HFF-Myc (cell line): ENCODE measurements at places on chromosomes 12 and 14.
A peak's percentile ranks its signal among the peaks of the same experiment; 100 is the strongest.

DNA sequence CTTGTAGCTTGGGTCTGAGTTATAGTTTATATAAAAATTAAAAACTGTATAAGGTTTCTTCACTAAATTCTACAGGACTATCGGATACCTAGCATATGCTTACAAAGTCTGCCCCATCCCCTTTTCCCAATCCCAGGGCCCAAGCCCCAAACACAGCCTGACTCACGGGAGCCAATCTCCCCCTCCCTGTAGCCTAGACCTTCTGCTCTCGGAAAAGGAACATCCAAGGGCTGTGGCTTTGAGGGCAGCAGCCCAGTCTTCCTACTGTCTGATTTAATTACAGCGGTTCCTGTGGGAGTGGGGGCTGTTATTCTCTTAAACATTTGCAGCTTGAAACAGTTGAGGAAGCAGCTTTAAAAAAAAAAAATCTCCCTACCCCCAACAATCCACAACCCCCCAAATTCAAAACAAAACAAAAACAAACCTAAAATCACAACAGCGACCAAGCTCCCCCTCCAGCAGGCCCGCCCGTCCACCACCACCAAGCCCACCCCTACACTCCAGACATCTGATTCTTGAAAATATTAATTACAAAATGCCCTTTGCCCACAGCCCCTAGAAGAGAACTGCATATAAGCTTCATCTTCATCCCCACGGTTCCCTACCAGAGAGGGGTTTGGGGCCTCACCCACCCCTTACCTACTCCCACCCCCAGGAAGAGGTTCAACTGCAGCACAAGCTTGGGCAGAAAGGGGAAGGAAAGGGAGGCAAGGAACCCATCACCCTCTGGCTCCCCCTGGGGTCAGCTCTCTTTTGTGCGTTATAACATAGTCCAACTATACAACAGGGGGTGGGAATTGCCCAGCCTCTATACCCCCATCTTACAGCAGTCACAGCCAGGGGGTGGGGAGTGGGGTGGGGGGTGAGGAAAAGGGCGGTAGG, 1.1 kb upstream of the PRKAG1 start:
- no peak for DNase-seq

DNA sequence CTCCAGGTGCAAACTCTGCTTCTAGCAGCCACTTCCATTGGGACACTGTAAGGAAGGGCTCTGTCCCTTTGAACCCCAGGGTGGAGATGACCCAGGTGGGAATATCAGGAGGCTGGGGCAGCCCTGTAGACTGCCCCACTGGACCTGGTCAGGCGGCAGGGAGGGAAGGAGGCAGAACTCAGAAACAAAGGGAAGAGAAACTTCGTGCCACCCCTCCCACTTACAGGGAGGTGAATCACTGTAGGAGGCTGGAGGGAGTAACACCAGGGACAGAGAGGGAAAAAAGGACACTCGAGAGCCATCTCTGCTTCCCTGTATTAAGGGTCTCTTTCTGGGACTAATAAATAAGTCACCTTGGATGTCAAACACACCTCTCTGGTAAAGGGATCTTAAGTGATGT, 37.4 kb downstream of the ISCA2 start:
- no peak for DNase-seq

DNA sequence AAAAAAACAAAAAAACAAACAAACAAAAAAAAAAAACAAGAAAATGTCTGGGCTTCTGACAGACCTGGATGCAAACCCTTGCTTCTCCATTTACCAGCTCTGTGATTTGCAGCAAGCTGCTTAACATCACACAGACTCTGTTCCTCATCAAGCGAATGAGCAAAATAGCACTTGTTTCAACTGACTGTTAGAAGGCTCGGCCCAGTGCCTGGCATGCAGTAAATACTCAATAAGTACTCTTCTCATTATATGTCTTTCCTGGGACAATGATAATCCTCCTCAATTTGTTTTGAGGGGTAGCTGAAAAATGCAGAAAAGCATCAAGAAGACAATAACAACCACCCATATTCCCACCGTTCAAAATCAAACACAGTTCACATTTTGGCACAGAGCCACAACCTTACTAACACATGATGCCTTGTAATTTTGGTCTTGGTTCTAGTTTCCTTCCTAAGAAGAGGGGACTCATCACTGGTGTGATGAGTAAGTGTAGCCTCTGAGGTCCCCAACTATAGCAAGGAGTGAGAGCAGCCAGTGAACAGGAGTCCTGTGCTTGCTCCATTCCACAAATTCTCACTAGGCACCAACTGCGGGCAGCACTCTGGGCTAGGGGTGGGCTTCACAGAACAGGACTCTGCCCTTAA, 60.4 kb downstream of the TTC7B start:
- DNase-seq: no peak

- DNase-seq: peak; percentile 81
Measured at GRCh38 chr12:28568704-28569103, 378.4 kb downstream of the CCDC91 start.

DNA sequence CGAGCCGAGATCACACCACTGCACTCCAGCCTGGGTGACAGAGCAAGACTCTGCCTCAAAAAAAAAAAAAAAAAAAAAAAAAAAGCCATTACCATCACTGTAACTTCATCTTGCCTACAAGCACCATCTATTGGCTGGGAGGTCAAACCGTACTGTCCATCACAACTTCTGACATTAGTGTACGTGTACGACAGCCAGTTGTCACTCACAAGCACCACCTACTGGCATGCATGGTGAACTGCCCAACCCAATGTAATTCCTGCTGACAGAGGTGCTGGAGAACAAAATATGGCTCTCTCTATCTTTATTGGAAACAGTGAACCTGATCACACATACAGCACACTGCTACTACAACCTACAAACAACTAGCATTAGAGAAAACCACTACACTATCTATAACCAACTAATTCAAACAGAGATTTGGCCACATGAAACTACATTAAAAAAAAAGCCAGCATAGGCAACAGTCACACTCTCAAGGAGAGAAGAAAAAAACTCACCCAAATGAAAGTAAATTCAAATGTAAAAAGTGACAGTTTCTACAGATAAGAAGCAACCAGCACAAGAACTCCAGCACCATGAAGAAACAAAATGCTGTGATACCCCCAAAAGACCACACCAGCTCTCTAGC, 82.3 kb downstream of the PUS7L start:
- DNase-seq: no peak

GRCh38 chr12:130447655-130447965, 109.9 kb downstream of the PIWIL1 start:
- no peak for DNase-seq

- DNase-seq: no peak
Measured at GRCh38 chr12:92437452-92437851, 265.3 kb upstream of the PLEKHG7 start.

DNA sequence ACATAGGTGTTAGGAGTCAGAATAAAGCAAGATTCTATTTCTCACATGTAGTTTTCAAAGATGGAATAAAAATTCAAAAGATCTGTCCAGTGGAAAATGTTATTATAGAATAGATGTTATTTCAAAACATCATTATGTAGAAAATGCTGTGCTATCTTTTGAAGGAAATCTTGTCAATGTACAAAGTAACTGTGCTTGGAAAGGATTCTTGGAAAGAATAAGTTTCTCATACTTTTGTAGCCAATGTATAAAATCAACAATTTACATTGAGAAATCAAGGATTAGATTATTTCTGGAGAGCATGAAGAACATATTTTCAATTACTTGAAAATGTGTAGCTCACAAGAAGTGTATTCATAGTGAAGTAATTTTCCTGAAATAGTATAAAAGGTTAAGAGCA, 532.5 kb upstream of the MGAT4C start:
- no peak for DNase-seq

GRCh38 chr12:32312049-32312670, 87.2 kb upstream of the FGD4 start:
- peak; percentile 41 for DNase-seq

DNA sequence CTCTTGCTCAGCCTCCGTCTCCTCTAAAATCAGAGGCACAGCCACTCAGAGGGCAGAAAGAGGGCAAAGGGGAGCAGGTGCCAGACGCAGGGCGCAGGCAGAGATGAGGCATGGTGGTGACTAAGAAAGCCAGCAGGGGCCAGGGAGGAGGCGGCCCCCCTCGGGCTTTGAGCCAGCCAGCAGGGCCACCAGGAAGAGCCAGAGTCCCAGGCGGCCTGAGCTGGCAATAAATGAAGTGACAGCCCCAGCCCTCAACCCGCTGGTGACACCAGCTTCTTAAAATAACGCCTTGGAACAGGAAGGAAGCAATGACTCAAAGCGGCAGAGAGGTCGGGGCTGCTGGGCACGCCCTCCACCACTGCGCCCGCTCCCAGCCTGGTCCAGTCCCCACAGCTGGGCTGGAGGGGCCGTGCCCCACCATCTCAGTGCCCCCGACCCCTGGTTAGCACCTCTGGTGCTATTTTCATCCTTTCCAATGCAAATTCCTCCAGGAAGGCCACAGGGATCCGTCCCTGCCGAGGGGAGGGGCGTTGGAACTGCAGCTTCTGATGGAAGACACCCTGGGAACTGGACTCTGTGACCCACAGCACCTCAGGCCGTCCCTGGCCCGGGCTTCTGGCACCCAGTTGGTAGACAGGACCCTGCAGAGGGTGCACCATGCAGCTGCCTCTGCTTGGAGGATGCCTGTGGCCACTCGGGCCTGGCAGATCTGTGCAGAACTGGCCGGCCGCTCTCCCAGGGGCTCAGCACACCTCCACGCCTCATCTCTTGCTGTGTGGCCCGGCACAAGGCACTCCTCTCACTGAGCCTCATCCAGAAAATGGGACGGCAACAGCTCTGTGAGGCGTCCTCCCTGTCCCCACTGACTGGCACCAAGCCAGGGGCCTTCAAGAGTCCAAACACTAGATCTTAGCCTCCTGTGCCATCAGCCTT, 113.7 kb downstream of the NCOR2 start:
- DNase-seq: peak; percentile 39

GRCh38 chr14:80136358-80136757, 74.9 kb downstream of the DIO2 start:
- no peak for DNase-seq

DNA sequence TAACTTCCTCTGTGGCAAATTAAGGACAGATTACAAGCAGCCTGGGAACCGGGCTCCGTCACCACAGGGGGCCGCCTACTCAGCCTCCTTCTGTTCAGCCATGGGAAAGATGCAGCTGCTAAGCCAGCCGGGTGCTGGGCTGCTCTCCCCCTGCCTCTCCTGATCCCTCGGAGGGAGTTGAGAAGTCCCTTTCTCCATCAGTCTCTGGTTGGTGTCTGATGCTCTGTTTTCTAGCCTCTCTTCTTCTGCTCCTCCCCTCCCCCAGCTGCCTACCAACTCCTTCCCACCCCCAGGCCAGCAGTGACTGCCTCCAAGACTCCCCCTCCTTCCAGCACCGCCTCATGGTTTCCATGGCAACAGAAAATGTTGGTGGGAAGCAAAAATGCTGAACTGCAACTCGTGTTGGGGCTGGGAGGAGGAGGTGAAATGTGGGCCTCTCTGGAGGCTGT, 486.7 kb downstream of the APAF1 start:
- DNase-seq: no peak

- no peak for DNase-seq
Measured at GRCh38 chr14:61875483-61875882, 113.3 kb downstream of the SNAPC1 start.

DNA sequence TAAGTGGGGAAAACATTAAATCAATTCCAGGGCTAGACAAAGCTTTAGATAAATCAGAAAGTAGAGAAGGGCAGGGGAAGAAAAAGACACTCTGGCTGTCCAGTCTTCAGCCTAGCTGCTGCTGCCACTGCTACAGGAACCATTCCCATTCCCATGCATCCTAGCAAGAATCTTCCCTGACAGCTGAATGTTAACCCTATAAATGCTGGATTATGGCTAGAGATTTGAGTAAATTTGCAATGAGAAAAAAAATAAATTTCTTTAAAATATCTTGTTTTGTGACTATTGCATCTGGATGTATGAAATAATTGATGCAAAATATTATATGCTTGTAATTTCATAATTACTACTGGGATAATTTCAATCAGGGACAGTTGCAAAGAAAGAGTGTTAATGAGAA, 15.0 kb upstream of the CDKN3 start:
- DNase-seq: no peak

- no peak for DNase-seq
Measured at GRCh38 chr12:112017041-112017440, 3.8 kb downstream of the ERP29 start.

- DNase-seq: no peak
Measured at GRCh38 chr14:96252999-96253539, 2.9 kb upstream of the BDKRB1 start.

GRCh38 chr12:132525833-132526455, 36.0 kb downstream of the FBRSL1 start:
- no peak for DNase-seq

DNA sequence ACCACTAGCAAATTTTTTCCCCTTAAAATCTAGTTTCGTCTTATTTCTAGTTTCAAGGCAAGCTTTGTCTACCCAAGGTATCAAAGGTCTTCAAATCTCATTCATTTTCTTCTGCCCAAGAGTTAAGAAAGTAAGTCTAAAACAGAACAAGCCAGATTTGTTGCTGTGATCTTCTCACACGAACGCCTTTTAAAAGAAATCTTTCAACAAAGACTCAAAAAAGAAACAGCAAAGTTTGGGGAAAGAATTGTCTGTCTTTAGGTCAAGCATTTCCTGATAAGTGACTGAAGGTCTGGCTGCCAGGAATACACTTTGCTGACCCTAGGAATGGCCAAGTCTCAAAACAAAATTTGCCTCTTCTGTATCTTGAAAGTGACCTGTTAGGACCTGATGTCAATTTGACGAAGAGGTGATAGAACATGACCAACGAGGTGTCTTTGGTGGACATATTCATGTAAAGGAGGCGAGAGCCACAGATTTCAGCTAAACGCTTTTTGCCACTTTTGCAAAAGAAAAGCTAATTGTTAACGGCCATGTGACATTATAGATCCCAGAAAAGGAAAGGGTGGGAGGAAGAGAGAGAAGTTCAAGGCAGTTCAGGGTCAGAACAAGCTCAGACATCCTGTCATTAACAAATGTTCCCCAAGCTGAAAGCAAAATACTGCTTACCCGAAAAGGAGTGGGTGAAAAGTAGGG, 1.7 kb downstream of the CDK17 start:
- no peak for DNase-seq

GRCh38 chr12:97756741-97757140, 294.1 kb downstream of the RMST start:
- DNase-seq: no peak
